GM23248 (cell line): ENCODE measurements at places on chromosomes 1 and 21. TPM values are rescaled to one million over a fixed set of nuclear protein-coding genes. Genes with fewer than 3 reads are reported as not detected.

DNA sequence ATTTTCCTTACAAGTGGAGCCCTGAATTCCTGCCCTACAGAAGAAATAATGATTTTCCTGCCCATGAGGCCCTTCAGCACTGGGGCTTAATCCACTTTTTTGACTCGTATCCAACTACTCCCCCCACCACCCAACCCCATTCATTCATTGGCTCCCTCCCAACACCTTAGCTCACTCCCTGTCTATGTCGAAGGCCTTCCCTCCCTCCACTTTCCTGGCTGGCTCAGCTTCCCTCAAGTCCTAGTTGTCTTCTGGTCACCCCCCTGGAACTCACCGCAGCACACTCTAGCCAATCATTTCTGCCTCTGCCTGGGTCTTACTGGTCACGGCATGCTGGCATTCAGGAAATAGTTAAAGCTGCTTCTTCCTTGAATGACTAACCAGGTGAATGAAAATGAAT lies 118.9 kb downstream of the PGBD5 start:
- H3K4me3 ChIP-seq: no peak overlapping the region
- H3K4me1 ChIP-seq: peaks cover 13% of the 10 kb centered on the region
- no peaks in the 10 kb centered on the region for H3K36me3 ChIP-seq
- DNase-seq: no peak

- no peak overlapping the region for H3K27ac ChIP-seq
- H3K4me1 ChIP-seq: no peaks in the 10 kb centered on the region; the same call in 1 of the 2 replicates
Measured at GRCh38 chr1:222950892-222951291, 136.1 kb downstream of the DISP1 start.

DNA sequence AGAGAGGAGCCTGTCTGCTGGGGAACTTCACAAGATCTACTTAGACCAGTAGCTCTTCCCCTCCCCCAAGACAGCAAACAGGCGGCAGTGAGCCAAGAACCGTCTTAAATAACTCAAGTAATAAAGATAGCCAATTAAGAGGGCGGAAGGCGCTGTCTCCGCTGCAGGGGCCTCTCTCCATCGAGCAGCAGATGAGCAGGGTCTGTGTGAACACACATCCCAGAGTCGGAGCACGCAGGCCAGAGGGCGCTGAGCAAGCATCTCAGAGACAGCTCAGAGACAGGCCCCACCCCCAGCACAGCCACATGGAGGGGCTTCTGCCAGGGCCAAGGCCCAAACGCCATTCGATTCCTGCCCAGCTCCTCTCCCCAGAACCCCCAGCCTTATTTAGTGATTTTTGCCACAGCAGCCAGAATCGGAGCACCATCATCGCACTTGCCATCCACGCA lies 11.1 kb downstream of the IFFO2 start:
- H3K27ac ChIP-seq: no peak overlapping the region
- no peak overlapping the region for H3K4me3 ChIP-seq
- no peaks in the 10 kb centered on the region for H3K27me3 ChIP-seq
- H3K4me1 ChIP-seq: peaks cover 46% of the 10 kb centered on the region
- DNase-seq: no peak
- H3K36me3 ChIP-seq: no peaks in the 10 kb centered on the region

DNA sequence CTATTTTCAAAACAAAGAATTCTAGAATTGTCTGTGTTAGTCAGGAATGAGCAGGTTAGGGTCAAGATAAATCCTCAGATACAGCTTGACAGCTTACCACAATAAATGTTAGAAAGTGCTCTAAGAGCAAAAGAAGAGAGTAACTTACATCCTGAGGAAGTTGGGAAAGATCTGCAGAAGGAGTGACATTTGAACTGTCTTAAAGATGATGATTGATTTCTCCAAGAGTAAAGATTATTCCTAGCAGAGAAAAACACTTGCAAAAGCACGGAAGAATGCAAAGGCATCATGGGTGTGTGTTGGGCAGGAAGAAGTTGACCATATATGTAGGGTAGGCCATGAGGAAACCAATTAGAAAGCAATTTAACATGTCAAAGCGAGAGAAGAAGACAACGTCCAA lies 175.4 kb downstream of the LRRC7 start:
- no peak overlapping the region for H3K4me3 ChIP-seq
- no peak for DNase-seq
- no peaks in the 10 kb centered on the region for H3K27me3 ChIP-seq
- no peak overlapping the region for H3K27ac ChIP-seq
- H3K36me3 ChIP-seq: no peaks in the 10 kb centered on the region

GMEB1 gene
- 6.9 and 8.1 TPM in 2 replicates for total RNA-seq

DNA sequence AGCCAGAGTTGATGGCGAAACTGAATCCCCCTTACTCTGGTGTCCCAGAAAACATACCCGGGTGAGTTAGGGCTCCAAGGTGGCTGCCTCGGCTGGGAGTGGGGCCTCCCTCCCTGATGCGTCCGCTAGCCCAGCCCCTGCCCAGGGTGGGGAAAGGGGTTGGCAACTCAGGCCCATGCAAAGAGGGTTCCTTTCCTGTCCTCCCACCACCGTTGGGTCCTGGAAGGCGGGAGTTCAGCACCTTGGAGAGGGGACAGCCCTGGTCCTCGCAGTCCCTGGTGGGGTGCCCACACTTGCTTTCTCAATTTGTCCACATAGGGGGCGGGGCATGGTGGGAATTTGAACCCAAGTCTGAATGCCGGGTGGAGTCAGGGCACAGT lies 6.1 kb downstream of the SRM start:
- 0 out of 2 replicates have a peak, but pooled peaks cover 3% of the 10 kb centered on the region for H3K36me3 ChIP-seq
- no peaks in the 10 kb centered on the region for H3K27me3 ChIP-seq
- peak; percentile 53 for DNase-seq
- H3K4me3 ChIP-seq: no peak overlapping the region

- peaks cover 4% of the 10 kb centered on the region; the same call in 1 of the 2 replicates for H3K4me1 ChIP-seq
- no peaks in the 10 kb centered on the region for H3K36me3 ChIP-seq
- H3K27ac ChIP-seq: no peak overlapping the region
- H3K27me3 ChIP-seq: no peaks in the 10 kb centered on the region
Measured at GRCh38 chr1:30706528-30706927, 16.9 kb downstream of the MATN1 start.

NBL1 gene
- 201 and 290 TPM in 2 replicates for total RNA-seq

DNA sequence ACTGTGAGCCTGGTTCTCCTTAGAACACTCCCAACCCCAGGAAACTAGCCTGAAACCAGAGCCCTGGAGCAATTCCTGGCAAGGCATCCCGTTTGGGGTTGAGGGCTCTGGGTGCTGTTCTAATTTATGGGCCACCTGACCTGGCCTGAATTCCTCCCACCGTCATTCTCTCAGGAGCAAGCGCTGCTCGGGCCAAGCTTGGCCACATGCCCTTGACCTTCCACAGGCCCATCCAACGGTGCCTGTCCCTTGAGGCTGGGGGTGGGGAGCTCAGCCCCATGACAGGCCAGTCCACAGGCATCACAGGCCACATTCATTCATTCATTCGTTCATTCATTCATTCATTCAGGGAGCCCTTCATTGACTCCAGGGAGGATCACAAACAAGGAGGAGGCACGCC lies 5.3 kb downstream of the PADI2 start:
- H3K4me3 ChIP-seq: no peak overlapping the region
- H3K4me1 ChIP-seq: 0 out of 2 replicates have a peak, but pooled peaks cover 3% of the 10 kb centered on the region
- no peak for DNase-seq
- H3K36me3 ChIP-seq: no peaks in the 10 kb centered on the region
- H3K27me3 ChIP-seq: peaks cover 28% of the 10 kb centered on the region

SPATA21 gene
- not detected in 2 replicates for total RNA-seq

DNA sequence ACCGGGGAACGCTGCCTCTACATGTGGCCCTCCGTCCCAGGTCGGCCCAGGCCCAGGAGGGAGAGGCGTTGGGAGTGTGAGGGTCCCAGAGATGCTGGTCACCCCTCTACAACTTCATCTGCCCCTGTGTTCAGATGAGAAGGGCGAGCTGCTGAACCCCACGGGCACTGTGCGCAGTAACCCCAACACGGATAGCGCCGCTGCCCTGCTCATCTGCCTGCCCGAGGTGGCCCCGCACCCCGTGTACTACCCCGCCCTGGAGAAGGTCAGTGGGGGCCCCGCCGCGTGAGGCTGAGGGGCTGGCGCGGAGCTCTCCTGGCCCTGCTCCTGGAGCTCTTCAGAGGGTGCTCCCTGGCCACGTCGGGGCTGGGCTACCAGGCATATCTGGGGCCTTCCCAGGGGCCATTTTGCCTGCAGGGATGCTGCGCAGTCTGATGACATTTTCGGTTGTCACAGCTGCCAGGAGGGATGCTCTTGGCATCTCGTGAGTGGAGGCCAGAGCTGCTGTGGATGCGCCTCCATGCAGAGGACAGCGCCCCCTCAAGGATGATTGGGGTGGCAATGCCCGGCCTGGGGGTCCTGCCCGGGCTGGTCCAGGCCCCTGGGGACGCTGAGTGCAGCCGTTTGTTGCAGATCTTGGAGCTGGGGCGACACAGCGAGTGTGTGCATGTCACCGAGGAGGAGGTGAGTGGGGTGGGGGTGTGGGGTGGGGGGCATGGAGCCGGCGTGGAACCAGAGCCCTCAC lies 68.6 kb downstream of the PIK3CD start:
- no peaks in the 10 kb centered on the region for H3K27me3 ChIP-seq
- no peak overlapping the region for H3K4me3 ChIP-seq
- no peak overlapping the region for H3K27ac ChIP-seq

DNA sequence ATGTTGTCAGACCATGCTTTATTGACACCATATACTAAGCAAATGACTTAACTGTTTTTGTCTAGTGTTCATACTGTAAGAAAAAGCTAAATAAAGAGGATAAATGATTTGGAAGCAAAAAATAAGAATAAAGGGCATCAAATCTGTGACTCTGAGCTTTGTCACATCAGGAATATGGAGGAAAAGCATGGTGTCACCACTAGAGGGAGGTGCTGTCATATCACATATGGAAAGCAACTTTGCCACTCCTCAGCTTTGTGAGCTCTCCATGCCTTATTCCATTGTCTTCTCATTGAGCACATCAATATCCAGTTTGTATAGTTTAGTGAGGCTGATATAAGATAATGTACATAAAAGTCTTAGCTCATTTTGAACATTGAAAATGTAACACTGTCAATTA lies 20.8 kb upstream of the GBP1 start:
- no peak for DNase-seq
- H3K27ac ChIP-seq: no peak overlapping the region
- H3K4me1 ChIP-seq: no peaks in the 10 kb centered on the region

GRCh38 chr1:10471411-10472219 lies 714 bp downstream of the DFFA start:
- peak overlapping the region; percentile 34 for H3K27ac ChIP-seq
- H3K36me3 ChIP-seq: no peaks in the 10 kb centered on the region
- no peaks in the 10 kb centered on the region for H3K27me3 ChIP-seq

METTL25B gene
- total RNA-seq: 4.5 and 5.6 TPM in 2 replicates

GRCh38 chr1:28887419-28887834 lies 26.9 kb upstream of the EPB41 start:
- H3K27me3 ChIP-seq: no peaks in the 10 kb centered on the region
- no peak overlapping the region for H3K27ac ChIP-seq
- no peaks in the 10 kb centered on the region for H3K36me3 ChIP-seq
- peak; percentile 25 for DNase-seq
- peaks cover 5% of the 10 kb centered on the region; the same call in 1 of the 2 replicates for H3K4me1 ChIP-seq

VASH2 gene
- not detected in 2 replicates for total RNA-seq

GRCh38 chr1:222788402-222789156 lies 26.3 kb upstream of the DISP1 start:
- H3K4me3 ChIP-seq: no peak overlapping the region
- no peak for DNase-seq
- H3K36me3 ChIP-seq: no peaks in the 10 kb centered on the region
- no peaks in the 10 kb centered on the region for H3K4me1 ChIP-seq
- H3K27me3 ChIP-seq: peaks cover 27% of the 10 kb centered on the region
- H3K27ac ChIP-seq: no peak overlapping the region

FGR gene
- not detected in 2 replicates for total RNA-seq

DNA sequence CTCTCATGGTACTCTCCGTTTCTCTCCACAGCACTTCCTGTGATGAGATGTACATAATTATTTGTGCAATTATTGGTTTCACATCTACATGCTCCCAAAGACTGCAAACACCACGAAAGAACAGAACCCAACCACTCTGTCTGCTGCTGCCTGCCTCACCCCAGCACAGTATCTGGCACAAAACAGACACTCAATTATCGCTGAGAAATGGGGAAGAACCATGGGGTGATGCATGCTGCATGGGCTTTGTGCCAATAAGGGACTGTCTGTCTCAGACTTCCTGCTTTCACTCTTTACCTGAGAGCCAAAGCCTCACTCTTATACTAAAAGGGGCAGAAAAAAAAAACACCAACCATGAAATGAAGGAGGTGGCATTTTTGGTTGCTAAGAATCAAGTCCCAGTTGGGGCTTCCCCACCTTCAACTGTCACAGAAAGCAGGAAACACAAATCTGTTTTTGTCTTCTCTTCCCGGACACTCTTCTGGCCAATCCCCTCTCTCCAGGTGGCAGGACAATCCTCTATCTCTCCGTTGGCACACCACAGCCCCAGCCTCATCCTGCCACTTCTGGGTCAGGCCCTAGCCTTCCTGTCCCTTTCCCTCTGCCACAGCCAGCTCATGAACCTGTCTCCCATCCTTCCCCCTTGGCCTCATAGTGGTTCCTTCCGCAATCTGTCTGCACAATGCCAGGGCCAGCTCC lies 82.0 kb downstream of the TGFBR3 start:
- H3K4me3 ChIP-seq: no peak overlapping the region
- DNase-seq: peak; percentile 40
- no peak overlapping the region for H3K27ac ChIP-seq
- H3K4me1 ChIP-seq: peaks cover 41% of the 10 kb centered on the region
